Esophagus muscularis mucosa (tissue), 4 donors: ENCODE measurements at places on chromosomes 2 and 18. TPM values are rescaled to one million over a fixed set of nuclear protein-coding genes. Genes with fewer than 3 reads are reported as not detected.

Gene SPATA3
- not detected for total RNA-seq

Gene PROKR1
- not detected for total RNA-seq

Gene MYO3B
- total RNA-seq, result not detected

Gene RPIA
- total RNA-seq, result 7.5 TPM

Gene PARD6G
- 9.9 TPM for total RNA-seq
